Left renal cortex interstitium (tissue), 4 donors: ENCODE measurements at places on chromosomes 16 and 17.

DNA sequence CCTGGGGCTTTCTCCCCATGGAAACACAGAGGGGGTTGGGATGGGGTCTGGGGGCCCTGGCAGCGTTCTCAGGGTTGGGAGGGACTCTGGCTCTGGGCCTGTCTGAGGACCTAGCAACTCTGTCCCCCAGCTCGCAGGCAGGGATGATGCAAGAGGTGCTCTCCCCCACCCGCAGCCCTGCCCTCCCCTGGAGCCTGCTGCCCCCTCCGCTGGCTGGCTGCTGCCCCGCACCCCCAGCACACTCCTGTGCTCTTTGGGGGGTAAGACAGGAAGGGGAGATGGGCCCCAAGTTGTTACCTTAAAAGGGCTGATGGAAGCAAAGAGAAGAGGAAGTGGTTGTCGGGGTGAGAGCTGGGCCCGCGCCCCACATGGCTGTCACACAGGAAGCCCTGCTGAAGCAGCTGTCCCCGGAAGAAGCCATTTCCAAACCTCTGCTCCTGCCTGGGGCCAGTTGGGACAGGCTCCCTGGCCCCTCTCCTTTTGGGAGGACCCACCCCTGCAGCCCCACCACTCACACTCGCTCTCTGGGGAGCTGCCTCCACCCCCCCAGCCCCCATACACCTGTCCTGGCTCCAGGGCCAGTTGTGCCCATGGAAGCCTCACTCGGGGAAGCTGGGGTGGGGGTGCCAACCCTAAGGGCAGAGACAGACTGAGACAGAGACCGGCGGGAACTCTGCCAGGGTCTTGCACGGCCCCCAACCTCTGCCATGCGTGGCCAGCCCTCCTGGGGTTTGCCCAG lies 2.5 kb downstream of the CORO1A start:
- DNase-seq = no peak

DNA sequence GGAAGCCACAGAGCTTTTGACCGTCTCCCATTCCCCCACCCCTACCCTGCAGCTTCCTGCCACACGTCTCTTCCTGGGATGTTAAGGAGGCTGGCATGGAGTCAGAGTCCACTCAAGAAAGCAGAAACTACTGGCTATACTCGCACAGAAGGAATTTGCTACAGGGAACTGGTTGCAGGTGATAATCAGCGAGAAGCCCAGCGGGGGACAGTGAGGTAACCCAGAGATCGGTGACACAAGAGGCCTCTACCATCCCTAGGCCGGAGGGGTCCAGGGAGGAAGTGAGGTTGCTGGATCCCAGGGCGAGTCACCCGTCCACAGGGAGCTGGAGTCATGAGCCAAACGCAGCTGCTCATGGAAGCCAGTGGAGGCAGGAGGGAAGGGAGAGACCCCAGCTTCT lies 93.7 kb downstream of the SDK2 start:
- DNase-seq = no peak

GRCh38 chr17:9138161-9138717 lies 116.9 kb downstream of the NTN1 start:
- no peak for DNase-seq

- DNase-seq = no peak
Observed at GRCh38 chr17:72416905-72417304, 296.1 kb downstream of the SOX9 start.

GRCh38 chr16:2897110-2897509 lies 14.1 kb downstream of the FLYWCH2 start:
- DNase-seq = no peak

DNA sequence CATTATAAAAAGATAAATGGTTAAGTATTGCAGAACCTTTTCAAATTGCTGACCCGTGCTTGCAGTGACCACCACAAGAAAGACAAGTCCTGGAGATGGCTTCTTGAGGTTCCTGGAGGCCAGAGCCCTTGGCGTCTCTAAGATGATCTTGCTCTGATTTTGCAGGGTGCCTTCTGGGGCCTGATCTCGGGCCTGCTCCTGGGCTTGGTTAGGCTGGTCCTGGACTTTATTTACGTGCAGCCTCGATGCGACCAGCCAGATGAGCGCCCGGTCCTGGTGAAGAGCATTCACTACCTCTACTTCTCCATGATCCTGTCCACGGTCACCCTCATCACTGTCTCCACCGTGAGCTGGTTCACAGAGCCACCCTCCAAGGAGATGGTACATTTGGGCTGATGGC lies 63.0 kb downstream of the SLC5A11 start:
- DNase-seq = no peak

DNA sequence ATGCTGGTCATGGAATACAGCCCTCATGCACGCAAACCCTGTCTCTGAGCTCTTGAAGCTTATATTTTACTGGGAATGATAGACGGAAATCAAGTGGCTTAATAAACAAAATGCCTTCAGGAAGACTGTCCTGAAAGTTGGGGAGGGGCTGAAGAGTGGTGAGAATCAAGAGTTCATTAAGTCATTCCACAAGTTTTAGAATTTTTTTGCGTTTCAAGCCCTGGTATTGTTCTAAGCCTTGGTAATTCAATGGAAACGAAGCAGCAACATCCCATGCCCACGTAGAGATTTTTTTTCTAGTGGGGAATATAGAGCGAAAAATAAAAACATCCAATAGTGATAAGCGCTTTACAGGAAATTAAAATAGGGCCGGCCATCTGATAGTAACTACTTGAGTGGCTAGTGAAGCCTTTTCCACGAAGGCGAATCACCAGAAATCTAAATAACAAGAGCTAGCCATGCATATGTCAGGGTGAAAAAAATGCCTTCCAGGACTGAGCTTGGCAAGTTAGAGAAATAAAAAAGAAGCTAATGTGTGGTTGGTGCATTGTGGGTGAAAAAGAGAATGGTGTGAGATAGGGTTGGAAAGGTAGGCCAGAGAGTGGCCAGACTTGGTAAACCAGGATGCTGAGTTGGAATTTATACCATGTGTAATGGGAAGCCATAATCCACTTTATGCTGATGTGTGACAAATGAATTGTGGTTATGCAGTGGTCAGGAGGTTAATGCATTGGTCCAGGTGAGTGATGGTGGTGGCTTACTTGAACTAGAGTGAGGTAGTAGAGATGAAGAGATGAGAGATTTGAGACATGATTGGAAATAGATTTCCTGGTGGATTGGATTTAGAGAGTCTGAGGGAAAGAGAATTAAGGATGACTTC lies 772 bp downstream of the PFAS start:
- DNase-seq = no peak
